HS-27A (cell line): ENCODE measurements at places on chromosomes 3 and 15.
A peak's percentile ranks its signal among the peaks of the same experiment; 100 is the strongest.

DNA sequence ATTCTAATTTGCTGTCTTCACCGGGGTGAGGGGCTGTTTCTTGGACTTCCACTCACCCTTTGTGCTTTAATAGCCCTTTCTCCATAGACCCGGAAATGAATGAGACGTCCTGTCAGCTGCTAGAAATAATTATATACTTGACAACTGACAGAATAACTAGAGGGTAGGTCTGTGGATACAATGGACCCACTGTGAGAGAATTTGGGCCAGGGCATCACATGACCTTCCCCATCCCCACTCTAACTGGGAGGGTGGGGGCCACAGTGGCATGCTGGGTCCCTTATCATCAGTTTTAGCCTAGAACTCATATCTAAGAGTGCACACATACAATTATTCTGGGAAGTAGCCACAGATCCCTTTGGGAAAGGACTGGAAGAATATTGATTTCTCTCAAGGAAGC is 25.9 kb upstream of the MINAR1 start:
- no peak for DNase-seq

DNA sequence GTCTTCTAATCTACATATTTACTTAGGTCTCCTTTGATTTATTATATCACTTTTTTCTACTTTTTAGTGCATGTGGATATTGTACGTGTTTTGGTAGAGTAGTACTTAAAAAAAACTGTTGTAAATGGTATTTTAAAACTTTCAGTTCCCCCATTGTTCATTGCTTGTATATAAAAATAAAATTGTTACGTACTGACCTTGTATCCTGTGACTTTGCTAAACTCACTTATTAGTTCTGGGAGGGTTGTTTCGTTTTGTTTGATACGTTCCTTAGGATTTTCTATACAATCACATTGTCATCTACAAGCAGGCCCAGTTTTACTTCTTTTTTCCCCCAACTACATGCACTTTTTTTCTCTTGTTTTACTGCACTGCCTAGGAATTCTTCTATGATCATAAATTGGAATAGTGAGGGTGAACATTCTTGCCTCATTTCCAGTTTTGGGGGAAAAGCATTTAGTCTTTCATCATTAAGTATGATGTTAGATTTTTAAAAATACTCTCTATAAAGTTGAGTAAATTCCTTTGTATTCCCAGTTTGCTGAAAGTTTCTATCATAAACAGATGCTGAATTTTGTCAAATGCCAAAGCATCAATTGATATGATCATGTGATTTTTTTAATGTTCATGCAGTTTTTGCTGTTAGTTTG is 33.5 kb upstream of the ACKR4 start:
- DNase-seq: no peak

DNA sequence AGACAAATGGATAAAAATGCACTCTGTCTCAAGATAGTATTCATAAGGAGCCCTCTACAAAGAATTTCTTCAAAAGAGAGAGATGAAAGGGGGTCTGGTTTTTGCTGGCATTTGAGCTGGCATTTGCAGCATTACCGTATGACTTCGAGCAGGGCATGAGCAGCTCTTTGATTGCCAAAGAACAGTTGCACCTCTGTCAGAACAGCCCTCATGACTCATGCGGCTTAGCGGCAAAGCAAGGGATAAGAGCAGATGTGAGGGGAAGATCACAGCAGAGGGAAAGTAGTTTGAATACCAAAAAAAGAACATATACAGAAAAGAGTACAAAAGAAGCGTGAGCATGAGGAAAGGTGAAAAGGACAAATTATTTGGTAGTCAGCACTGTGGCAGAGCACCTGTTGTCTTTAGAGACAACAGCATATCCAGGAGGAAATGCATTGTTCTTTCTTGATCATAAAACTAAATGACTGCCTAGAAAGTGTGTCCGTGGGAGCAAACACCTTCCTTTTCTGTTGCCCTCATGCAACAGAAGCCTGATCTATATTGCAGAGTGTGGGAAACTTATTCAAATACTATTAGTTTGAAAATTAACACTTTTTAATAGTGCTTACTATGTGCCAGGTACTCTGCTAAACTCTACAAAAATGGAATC is 80.5 kb upstream of the SLC24A5 start:
- no peak for DNase-seq

- DNase-seq: peak; percentile 69
These were observed 193.4 kb upstream of the RASGRP1 start for GRCh38 chr15:38758043-38758442.

DNA sequence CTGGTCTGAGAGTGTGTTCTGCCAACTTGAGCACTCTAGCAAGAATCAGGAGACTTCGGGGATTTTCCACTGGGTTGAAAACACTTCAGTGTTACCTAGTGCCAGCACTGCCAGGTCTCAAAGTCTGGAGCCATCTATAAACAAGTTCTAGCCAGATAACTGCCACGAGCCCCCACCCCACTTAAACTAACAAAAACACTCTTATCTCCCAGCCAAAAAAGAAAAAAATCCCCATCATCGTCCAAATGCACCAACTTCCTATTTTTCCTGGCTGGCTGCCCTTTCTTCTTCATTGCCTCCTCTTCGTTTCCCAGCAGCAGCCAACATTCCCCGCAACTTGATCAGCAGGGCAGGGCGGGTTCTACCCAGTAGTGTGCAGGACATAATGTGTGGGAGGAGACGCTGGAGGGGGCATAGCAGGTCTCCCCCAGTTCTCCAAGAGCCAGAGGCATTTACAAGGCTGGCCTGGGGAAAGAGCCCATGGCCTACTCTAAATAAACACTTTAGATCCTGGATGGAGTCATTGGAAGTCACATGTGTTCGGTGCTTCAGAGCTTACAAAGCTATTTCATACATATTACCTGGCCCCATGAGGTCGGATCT is 29.5 kb downstream of the C2CD4B start:
- DNase-seq: peak; percentile 47

- DNase-seq: no peak
These were observed 97.5 kb downstream of the CHDH start for GRCh38 chr3:53748512-53749271.

DNA sequence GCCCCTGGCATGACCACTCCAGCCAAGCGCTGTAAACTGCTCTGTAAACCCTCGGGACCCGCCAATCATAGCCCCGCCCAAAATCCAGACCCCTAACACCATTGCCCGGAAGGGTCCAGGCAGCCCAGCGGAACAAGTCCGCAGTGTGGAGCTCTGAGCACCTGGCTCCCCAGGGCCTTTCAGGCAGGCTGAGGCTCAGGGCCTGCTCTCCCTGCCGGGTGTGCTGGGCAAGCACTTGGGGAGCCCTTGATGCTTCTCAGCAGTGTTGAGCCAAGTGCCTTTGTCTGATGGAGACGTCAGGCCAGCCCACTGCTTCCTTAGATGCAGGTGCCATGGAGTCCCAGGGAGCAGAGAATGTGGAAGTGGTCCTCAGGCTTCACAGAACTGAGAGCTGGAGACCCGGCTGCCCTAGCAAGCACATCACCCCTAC is 106.2 kb downstream of the TLE3 start:
- DNase-seq: no peak

GRCh38 chr3:42501681-42502428 is 588 bp upstream of the VIPR1 start:
- DNase-seq: no peak

DNA sequence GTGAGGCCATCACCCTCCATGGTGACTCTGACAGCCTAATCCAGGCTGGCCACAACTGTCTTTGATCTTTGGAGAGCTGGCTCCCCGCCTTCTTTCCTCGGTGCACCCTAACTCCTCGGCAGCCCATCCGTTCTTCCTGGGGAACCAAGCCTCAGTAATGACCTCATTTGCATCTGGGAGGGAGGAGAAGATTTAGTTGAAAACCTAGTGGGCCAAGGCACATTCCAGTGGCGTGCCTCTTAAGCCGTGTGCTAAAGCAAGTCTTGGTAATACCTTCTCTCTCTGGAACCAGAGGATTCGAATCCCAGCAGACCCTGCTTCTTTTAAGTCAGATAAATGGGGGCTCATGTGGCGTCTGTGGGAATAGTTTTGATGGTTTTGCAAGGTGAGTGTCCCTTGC is 233.1 kb downstream of the EBLN2 start:
- no peak for DNase-seq

- DNase-seq: no peak
These were observed 10.3 kb upstream of the LRRC31 start for GRCh38 chr3:169879845-169880575.

DNA sequence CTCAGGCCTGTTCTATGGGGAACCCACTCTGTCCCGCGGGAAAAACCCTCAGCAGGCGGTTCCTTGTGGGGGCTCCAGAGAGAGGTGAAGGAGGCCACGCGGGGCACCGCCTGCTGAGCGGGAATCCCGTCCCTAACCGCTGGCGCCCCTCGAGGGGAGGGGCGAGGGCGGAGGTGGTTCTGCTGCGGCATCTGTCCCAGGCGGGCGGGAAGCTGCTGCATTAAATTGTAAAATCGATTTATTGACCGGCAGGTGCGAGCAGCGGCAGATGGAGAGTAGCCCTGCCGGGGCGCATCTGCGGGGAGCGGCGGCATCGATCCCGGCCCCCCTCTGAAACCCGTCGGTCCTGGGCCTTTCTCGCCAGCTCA is 3.7 kb upstream of the DLL4 start:
- no peak for DNase-seq

GRCh38 chr15:67916565-67916964 is 76.7 kb upstream of the RNU6-1 start:
- no peak for DNase-seq

- DNase-seq: no peak
These were observed 44.0 kb upstream of the EHHADH start for GRCh38 chr3:185297867-185298266.

DNA sequence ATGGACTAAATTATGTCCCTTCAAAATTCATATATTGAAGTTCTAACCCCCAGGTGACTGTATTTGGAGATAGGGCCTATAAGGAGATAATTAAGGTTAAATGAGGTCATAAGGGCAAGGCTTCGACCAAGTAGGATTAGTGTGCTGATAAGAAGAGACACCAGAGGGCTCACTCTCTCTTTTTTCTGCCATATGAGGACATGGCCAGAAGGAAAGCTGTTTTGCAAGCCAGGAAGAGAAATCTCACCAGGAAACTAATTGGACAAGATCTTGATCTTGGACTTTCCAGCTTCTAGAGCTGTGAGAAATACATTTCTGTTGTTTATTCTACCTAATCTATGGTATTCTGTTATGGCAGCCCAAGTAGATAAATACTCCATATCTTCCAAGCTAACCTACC is 503.6 kb upstream of the NAALADL2 start:
- DNase-seq: peak; percentile 26

- no peak for DNase-seq
These were observed 45.0 kb downstream of the DLG1 start for GRCh38 chr3:197253238-197253947.

DNA sequence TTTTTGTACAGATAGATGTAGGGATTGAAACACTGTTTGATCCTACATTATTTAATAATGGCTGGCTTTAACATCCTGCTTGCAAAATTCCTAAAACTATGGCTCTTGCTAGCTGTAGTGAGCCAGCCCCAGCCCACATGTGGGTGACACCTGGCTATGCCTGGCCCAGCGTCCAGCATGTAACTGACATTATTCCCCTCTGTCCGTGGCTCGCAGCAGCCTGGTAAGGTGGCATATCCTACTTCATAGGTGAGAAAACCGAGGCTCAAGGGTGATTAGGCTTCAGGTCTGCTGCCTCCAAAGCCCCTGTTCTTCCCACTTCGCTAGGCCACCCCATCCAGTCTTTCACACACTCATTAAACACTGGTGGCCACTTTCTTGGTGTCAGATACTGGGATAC is 1.6 kb downstream of the CALML4 start:
- DNase-seq: no peak

- no peak for DNase-seq
These were observed 6.3 kb downstream of the BHLHE40 start for GRCh38 chr3:4985330-4986174.

DNA sequence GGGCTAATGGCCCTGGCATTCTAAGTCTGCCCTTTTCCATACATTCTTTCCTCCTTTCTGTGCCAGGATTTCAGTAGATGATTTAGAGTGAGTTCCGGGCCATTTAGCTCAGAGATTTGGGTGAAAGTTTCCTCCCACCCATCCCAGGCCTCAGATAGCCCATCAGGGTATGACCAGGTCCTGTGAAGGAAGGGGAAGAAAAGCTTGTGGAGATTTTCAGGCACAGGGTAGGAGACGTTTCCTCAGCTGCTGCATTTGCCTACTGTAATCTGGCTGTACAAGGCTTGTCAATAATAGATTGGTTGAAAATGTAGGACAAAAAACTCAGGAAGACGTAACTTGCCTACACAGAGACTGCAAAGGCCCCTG is 63.2 kb upstream of the BCL6 start:
- no peak for DNase-seq

DNA sequence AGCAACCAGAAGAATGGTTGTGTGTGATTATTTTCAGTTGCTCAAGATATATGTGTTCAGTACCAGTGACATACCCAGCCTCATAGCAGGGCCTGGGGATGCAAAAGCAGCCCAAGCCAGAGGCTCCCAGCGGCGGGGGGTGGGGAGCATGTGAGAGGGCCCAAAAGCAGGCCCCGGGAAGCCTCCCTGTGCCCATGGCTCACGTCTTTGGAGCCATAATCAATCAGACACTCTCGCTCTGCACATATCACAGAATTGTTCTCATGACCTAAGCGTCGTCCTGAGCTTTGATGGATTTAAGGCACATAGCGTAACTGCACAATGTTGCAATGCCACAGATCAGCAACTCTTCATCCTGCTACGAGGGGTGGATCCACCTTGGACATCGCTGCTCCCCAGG is 20.8 kb downstream of the KLHL25 start:
- DNase-seq: no peak

DNA sequence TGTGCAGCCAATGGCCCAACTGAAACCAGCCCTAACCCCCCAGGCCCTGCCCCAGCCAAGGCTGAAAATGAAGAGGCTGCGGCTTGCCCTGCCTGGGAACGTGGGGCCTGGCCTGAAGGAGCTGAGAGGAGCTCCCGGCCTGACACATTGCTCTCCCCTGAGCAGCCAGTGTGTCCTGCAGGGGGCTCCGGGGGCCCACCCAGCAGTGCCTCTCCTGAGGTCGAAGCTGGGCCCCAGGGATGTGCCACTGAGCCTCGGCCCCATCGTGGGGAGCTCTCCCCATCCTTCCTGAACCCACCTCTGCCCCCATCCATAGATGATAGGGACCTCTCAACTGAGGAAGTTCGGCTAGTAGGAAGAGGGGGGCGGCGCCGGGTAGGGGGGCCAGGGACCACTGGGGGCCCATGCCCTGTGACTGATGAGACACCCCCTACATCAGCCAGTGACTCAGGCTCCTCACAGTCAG is 11.2 kb downstream of the MAP1A start:
- no peak for DNase-seq

DNA sequence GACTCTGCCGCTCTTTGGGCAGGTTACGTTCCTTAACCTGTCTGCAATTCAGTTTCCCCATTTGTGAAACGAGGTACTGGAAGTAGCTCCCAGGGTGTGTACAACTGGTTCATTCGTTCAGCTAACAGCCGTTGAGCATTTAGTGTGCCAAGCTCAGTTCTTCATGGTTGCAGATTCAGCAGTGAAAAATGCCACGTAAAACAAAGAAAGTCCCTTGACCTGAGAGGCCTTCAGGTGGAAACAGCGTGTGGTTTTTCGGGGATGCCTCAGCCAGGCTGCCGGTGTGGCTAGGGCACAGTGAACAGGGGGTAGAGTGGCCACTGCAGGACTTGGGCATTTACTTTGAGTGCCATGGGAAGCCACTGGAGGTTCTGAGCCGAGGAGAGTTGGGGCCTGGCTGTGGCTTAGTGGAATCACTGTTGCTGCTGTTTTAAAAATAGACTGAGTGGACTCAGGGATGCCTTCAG is 4.7 kb downstream of the SYNM start:
- no peak for DNase-seq

- peak; percentile 74 for DNase-seq
These were observed at the start of gene STOML1 for GRCh38 chr15:73991726-73992593. TSS of gene STOML1 (minus strand) at chr15:73992295. CDS start at chr15:73992223, 72 bp downstream.
